Breast epithelium (tissue), 4 donors: ENCODE measurements at places on chromosomes 12 and 14. TPM values are rescaled to one million over a fixed set of nuclear protein-coding genes. Genes with fewer than 3 reads are reported as not detected.

Gene STON2
- total RNA-seq, result 24.6 TPM

DNA sequence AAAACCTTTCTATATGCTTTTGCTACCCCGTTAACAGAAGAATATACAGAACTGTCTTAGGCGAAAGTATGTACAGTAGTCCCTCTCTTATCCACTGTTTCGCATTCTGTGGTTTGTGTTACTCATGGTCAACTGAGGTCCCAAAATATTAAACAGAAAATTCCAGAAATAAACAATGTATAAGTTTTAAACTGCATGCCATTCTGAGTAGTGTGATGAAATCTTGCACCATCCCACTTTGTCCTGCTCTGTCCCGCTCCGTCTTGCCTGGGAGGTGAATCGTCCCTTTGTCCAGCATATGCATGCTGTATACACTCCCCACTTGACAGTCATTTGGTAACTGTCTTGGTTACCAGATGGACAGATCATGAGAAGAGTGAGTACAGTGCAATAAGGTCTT is 70.1 kb upstream of the STRN3 start:
- no peak for DNase-seq

Gene RNASE3
- not detected for total RNA-seq

GRCh38 chr14:74950795-74951442 is 4.5 kb downstream of the PGF start:
- no peak for DNase-seq

- DNase-seq, result no peak
Observed at GRCh38 chr14:85301506-85301905, 228.4 kb upstream of the FLRT2 start.

- no peak for DNase-seq
Observed at GRCh38 chr14:38357557-38357956, 101.7 kb upstream of the CLEC14A start.

Gene GRIP1
- 0.48 TPM for total RNA-seq

DNA sequence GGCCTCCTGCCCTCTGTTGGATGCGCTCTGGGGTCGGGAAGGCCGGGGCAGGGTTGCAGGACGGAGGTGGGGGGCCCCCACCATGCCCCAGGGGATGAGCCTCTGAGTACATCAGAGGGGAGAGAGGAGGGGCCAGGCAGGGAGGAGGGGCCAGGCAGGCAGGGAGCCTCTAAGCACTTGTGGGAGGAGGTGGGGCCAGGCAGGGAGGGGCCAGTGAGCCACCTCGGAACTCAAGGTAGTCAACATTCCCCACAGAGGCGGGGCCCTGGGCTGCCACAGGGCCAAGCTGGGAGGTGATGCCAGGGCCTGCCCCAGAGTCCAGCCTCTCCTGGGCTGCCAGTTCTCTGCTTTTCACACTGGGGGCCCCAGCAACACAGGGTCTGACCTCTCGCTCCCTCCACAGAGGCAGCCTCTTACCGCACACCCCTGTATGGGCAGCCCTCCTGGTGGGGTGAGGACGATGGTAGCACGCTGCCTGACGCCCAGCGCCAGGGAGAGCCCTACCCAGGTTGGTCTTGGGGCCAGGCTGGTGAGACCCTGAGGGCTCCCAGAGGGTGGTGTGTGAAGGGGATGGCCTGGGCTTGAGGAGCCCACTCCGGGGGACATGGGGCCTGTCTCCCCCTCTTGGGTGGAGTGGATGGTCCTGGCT is 17.4 kb downstream of the CEP170B start:
- no peak for DNase-seq

DNA sequence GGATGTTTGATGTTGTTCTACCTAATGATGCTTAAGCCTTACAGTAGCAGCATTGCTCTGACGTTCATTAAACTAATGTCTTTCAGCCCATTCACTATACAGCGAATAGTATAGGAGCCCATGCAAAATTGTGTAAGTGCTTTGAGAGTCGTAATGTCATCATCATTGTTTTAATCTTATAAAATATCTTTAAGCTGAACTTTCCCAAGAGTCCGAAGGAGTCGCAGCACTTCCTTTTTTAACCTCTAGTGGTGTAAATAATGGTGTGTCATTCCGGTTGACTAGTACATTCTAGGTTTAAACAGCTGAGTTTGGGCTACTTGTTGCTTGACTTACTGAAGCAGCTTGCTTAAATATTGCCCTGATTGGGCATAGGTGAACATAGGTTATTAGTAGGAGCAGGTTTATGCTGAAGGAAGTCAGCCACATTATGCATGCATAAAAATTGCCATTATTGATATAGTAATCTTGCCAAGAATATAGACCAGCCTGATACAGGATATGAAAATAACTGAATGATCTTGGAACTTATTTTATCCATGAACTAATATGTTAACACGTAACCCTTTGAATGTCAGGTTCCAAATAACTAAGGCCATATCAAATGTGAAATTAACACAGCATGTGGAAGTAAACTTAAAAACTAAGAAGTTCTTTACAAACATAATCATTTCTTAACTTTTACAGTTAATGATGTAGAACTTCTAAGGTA is 2.6 kb downstream of the WNK1 start:
- DNase-seq, result no peak

Gene HOTAIR
- not detected for total RNA-seq

GRCh38 chr14:22382955-22383354 is 206.1 kb downstream of the DAD1 start:
- DNase-seq, result no peak

DNA sequence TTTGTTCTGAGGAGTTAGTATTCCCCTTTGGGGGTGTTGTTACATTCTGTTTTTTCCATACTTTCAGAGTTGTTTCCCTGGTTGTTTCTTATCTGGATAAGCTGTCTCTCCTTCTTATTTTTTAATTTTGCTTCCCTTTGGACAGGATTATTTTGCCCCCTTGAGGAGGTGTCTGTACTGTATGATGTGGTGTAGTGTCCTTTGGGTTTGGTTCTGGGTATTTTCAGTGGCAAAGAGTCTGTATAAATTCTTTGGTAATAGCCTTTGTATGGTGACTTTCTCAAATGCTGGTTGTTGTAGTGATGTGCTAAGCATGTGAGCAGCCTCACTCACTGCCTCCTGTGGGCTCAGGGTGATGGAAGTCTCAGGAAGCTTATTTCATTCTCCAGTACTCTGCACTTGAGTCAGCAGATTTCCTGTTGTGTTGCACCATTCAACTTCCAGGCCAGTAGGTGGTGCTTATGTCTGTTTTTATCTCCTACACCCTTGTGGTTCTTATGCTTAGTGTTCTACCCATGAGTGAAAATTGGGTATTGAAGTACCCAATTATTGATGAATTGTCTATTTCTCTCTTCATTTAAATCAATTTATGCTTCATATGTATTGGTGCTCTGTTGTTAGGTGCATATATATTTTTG is 103.3 kb upstream of the PMCH start:
- DNase-seq, result no peak

DNA sequence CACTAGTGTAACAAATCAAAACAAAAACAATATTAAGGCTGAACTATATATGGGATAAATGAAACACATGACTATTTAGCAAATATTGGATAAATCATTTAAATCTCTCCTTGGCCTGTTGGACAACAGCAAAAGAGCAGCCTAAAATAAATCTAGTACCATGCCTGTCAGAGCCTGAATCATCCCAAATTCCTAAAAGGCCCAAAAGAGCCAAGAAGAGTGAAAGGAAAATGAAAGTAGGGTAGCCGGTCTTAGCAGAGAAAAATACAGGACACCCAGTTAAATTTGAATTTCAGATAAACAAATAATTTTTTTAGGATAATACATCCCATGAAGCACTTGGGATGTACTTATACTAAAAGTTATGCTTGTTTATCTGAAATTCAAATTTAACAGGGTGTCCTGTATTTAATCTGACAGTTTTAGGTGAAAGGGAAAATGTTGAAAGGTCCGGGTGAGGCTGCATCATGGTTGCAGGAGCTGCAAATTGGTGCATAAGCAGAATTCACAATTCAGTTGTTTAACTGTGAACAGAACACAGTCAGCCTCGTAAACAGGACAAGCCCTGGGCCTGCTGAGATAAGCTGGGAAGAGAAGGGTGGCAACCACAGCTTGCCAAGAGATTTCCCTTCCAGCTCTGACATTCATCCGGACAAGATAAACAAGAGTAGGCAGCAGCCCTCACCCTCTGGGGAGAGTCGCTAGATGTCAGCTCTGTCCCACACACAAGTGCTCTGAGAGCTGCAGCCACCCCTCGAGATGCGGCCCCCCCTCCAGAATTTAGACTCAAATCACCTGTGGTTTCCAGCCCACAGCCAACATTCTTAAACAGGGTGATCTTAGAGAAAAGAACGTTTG is 30.3 kb downstream of the DMAC2L start:
- peak; percentile 57 for DNase-seq

Gene CAPZA3
- not detected for total RNA-seq

DNA sequence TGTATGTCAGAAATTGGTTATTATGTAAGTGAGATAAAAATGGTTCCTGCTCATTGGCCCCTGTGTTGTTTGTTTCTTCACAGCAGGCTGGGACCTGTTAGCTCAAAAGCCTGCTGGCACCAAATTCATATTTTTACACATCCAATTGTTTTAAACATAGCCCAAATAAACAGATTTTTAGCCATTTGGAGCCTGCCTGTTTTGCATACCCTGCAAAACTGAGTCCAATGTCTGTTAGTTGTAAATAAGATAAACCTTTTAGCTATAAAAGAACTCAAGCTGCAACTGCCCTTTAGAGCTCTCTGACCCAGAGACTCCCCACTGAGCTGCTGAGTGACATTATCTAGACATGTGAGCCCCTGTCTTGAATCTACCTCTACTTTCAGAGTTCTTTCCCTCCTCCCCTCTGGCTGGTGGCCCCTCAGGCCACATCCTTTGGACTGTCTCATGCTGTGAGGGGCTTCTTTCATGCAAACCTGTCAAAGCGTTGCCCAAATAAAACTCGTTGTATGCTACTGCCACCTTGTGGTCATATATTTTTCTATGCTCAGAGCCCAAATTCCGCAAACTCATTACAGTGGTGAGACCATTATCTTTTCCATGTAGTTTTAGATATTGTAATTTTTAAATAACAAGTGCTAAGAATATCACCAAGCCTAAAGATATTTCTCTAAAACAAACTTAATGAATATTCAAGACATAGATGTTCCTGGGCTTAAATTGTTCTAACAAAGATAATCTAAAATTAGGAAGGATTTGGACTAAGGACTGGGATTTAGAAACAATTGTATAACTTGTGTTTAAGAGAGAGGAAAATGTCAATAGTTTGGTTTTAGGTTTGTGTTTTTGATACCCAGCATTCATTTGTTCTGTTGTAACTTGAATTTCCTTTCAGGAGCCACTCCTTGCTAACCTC is 337.9 kb downstream of the AACS start:
- no peak for DNase-seq

- no peak for DNase-seq
Observed at GRCh38 chr12:24975425-24975824, 26.5 kb upstream of the BCAT1 start.

GRCh38 chr14:87257421-87257820 is 735.6 kb downstream of the GALC start:
- DNase-seq, result no peak

GRCh38 chr12:25014961-25015360 is 66.1 kb upstream of the BCAT1 start:
- DNase-seq, result no peak

Gene ESPL1
- total RNA-seq, result 1.2 TPM

DNA sequence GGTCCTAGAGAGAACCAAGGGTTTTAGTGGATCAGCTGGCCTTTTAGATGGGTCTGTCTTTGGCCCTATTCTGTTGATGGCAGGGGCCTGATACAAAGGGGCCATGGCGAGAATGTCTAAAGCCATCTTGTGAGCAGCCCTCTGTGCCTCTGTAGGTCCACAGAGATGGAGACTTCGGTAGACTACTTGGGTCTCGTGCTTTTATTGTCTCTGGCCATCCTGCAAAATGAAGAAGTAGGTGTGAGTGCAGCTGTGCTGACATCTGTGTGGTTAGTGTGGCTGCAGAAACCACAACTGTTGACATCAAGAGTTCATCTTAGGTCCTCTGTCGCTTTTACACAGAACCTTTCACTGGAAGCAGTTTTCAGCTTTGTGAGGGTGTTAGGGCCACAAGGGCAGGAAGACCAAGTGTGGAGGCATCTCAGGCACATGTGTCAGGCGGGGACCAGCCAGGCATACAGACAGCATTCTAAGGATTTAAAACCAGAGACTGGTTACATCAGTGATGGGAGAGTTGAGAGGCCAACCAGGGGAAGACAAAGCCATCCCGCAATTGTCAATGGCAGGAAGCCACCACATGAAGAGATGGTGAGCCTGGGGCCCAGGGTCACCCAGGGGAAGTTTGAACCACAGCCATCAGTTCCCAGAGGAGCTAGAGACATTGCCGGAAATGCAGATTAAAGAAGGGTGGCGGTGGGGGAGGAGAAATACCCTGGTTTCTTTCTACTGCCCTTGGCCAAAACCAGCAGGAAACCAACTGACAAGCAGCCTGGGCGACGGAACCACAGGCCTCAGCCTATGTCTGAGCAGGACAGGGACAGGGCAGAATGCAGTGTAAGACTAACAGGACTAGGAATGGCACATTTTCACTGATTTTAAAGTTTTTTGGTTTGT is 13.0 kb upstream of the TPCN1 start:
- no peak for DNase-seq

DNA sequence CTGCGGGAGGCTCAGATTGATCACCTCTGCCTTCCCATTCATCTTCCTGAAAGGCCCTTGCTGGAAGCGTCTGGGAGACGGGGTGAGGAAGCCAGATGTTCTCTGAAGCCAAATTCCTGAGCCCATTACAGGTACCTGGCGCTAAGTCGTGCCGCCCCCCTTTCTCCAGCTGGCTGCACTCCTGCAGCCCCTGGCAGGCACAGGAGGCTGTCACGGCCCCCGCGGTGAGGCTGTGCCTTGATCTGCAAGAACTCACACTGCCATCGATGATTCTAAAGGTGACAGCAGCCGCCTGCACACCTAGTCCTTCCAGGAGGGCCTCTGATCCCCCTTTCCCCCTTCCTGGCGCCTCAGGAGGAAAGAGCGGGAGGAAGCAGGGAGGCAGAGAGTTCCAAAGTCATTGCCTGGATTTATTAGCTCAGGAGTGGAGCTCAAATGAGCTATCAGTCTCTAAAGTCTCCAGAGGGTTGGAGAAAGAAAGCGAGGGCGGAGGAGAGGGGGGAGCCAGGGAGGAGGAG is 106.9 kb downstream of the RFLNA start:
- no peak for DNase-seq

DNA sequence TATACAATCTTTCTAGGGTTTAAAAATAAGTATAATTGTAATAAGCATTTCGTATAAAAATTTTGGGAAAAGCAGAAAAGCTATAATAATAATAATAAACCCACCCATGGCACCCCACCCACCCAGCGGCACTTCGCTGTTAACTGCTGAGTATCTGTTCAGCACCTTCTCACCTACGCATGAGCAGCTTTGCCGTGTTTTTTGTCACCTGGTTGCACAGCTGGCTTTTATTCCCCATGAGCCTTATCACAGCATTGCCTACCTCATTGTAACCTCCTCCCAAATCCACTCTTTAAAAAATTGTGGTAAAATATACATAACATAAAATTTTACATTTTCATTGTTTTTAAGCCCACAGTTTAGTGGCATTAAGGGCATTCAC is 34.7 kb downstream of the CYP46A1 start:
- DNase-seq, result no peak
